Right hindlimb (tissue), 1 donor: ENCODE measurements at places on chromosomes 5 and 9.
A peak's percentile ranks its signal among the peaks of the same experiment; 100 is the strongest.

- DNase-seq = no peak
These were observed 1413.1 kb upstream of the CDH6 start for GRCh38 chr5:29780401-29780800.

DNA sequence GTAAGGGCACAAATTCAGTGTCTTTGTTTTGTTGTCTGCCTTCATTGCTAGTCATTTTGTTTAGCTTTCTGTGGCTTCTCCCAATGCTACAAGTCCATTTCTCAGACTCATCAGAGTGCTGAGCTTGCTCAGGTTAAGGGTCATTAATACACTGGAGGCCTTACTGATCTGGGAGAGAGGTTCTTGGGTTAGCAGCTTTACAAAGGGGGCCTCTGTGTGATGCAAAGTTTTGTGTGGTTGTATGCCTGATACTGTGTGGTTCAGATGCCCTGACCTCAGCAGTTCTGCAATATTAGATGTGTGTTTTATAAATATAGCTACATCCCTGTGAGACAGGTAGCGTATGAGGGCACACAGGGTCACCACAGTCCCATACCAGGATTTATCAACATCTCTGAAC is 34.8 kb upstream of the SMARCA2 start:
- no peak for DNase-seq

DNA sequence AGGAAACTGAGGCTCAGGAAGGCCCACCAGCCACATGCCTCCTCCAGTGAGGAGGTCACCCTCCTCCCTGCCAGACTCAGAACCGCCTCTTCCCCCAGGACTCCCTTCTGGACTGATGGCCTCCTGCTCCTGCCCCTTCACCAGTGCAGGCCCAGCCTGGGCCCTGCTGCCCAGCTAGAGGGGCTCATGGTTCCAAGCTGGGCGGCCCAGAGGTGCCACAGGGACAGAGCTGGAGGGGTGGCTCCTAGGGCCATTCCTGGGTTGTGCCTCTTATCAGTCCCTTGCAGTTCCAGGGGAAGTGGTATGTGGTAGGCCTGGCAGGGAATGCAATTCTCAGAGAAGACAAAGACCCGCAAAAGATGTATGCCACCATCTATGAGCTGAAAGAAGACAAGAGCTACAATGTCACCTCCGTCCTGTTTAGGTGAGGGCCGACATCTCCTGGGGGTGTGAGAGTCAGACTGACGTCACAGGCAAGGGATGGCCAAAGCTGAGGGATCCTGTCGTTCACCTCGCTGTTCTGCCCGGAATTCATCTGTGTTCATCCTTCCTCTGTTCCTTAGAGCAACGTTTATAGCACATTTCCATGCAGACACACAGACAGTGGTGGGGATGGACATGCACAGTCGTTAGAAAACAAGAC is 819 bp downstream of the LCN2 start:
- DNase-seq = peak; percentile 15

GRCh38 chr5:40390281-40391149 is 289.2 kb upstream of the PTGER4 start:
- DNase-seq = no peak

DNA sequence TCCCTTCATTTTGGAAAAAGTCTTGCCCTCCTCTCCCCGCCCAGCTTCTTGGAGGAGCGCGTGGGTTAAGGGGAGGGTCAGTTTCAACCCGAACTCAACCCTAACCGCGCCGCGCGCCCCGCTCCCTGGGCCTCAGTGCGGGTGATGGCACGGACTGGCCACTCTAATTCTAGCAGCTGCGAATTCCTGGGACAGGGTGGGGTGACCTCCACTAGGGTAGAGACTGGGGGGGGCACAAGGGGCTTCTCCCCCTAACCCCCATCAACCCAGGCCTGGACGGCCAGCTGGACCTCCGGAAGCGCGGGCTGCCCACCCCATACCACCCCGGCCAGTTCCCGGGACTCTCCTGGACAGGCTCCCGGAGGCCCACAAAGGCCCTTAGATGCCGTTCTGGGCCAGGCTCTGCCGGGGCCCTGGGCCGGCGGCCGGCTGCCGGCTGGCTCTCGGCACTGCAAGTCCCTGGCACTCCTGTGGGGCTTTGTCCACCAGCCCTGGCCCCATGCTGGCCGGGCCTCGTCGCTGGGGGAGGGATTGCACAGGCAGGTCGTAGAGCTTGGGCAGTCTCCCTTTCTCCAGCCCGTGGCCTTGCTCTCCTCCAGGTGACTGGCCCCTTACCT is 7.2 kb upstream of the PSD2 start:
- no peak for DNase-seq

DNA sequence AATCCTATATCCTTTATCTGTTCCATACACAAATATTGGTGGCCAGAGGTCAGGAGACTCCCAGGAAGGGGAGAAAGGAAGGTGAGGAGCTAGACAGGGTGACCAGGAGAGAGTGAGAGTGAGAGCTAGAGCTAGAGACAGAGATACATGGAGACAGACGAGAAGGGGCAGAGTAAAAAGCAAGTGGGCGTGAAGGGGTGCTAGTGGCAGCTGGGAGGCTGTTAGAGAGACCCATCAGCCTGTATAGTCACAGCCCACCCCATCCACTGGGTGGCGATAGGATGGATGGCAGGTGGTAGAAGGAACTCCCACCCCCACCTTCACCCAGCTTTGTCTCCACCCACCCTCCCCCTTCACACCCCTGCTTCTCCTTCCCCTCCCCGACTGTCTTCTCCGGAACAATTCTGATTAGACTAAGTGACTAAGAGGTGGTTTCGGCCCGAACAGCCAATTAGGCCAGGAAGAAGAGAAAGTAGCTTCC is 32.8 kb downstream of the PCDH1 start:
- DNase-seq = no peak

DNA sequence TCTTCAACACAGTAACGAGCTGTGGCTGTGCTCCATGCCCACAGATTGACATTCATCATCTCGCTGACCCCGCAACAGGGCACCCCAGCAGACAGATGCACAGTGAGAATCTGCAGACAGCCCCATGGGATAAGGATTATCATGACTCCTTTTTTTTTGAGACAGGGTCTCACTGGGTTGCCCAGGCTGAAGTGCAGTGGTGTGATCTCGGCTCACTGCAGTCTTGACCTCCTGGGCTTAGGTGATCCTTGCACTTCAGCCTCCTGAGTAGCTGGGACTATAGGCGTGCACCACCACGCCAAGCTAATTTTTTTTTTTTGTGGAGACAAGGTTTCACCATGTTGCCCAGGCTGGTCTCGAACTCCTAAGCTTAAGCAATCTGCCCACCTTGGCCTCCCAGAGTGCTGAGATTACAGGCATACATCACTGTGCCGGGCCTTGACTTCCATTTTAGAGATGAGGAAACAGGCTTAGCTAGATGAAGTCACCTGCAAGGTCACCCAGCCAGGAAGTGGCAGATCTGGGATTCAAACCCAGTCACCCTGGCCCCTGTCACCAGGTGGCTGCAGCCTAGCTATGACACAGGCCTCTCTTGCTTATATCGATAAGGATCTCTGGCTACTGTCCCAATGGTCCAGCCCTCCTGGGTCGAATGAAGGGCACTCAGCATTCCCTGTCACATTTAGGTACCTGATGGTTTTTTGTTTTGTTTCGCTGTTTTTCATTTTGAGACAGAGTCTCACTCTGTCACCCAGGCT is 5.1 kb downstream of the AIF1L start:
- no peak for DNase-seq

DNA sequence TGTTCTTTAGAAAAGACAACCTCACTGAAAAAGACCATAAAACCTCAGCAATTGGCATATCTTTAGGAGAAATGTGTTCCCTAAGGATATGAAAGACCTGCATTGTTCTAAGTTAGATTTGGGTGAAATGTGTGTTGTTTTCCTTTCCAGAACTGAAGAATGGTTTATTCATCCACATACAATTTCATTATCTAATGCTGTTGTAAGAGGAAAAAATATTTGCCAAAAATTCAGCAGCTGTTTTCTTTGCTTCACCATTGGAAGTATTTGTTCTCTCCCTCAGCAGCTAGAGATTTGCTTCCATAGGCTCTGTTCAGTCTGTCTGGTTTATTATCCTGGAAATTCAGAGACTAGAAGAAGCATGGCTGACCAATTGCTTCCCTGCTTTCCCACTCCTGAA is 150.9 kb downstream of the ISOC1 start:
- no peak for DNase-seq

GRCh38 chr5:170293273-170293672 is 4.3 kb downstream of the LCP2 start:
- DNase-seq = peak; percentile 29

- no peak for DNase-seq
These were observed 19.3 kb downstream of the ABHD17B start for GRCh38 chr9:71891557-71892189.

GRCh38 chr9:124122813-124123462 is 111.4 kb downstream of the LHX2 start:
- DNase-seq = no peak

DNA sequence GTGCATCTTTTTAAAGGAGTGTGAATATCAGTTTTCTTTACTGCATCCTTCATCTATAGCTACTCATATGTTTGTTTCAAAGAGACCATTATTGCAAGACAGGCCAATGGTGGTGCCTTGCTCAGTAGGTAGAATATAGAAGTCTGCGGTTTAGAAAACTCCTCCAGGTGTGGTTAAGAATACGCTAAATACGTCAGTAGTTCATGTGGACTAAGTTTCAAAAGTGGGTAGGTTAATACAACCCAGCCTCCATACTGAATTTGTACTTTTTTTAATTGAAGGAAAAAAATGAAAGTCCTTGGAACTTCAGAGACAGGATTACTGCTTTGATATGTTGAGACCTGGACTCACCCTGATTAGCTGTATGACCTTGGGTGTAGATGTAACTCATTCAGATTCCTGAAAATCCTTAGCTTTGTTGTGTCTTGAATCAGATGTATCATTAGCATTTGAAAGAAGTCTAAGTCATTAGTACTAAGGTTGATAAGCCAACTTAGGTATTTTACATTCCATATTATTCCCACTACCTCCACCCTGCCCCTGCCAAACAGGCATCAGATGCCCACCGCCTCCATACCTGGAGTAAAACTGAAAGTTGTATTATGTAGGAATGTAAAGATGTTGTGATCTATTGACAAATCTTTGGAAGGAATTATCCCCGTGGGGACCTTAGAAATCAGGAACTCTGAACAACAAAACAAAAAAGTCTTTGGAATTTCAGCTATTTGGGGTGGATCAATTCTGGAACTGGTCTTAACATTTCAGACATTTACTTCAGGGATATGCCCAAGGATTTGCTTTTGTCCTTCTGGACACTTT is 6.1 kb downstream of the BASP1 start:
- DNase-seq = no peak

- no peak for DNase-seq
These were observed 3.2 kb downstream of the SURF2 start for GRCh38 chr9:133359399-133360175.
